Colonic mucosa (tissue), 4 donors: ENCODE measurements at places on chromosomes 13 and 19. TPM values are rescaled to one million over a fixed set of nuclear protein-coding genes. Genes with fewer than 3 reads are reported as not detected.

KLK8 gene
- not detected for total RNA-seq

GGACT gene
- 6.7 TPM for total RNA-seq

PRR19 gene
- total RNA-seq: 0.32 TPM

ITGBL1 gene
- 0.72 TPM for total RNA-seq

GAS6 gene
- 121 TPM for total RNA-seq

PSG11 gene
- total RNA-seq: not detected

PALM gene
- 13.5 TPM for total RNA-seq

YIF1B gene
- total RNA-seq: 28.8 TPM

- H3K4me1 ChIP-seq: peaks cover 9% of the 10 kb centered on the region
- H3K27me3 ChIP-seq: no peaks in the 10 kb centered on the region
- H3K27ac ChIP-seq: no peak overlapping the region
- DNase-seq: no peak
- H3K36me3 ChIP-seq: peaks cover 4% of the 10 kb centered on the region
Observed at GRCh38 chr19:17314007-17314593, 4.7 kb downstream of the DDA1 start.

GRCh38 chr19:34041925-34042521, 130.3 kb upstream of the LSM14A start:
- H3K27me3 ChIP-seq: no peaks in the 10 kb centered on the region
- no peaks in the 10 kb centered on the region for H3K36me3 ChIP-seq
- H3K27ac ChIP-seq: no peak overlapping the region
- DNase-seq: peak; percentile 74
- no peaks in the 10 kb centered on the region for H3K4me1 ChIP-seq

DNA sequence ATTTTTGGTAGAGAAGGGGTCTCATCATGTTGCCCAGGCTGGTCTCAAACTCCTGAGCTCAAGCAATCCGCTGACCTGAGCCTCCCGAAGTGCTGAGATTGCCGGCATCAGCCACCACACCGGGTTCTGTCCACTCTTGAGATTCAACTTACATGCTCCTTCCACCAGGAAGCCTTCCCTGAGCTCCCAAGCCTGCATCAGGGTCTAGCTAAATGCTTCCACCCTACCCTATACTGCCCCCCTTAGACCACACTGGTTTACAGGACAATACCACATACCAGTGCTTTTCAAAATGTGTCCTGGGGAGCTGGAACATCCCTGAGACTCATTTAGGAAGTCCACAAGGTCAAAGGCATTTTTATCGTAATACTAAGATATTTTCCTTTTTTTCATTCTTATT, 15.1 kb upstream of the CACNG8 start:
- no peaks in the 10 kb centered on the region for H3K4me1 ChIP-seq
- no peaks in the 10 kb centered on the region for H3K36me3 ChIP-seq
- no peak for DNase-seq
- no peak overlapping the region for H3K27ac ChIP-seq
- peaks cover 5% of the 10 kb centered on the region for H3K27me3 ChIP-seq

DNA sequence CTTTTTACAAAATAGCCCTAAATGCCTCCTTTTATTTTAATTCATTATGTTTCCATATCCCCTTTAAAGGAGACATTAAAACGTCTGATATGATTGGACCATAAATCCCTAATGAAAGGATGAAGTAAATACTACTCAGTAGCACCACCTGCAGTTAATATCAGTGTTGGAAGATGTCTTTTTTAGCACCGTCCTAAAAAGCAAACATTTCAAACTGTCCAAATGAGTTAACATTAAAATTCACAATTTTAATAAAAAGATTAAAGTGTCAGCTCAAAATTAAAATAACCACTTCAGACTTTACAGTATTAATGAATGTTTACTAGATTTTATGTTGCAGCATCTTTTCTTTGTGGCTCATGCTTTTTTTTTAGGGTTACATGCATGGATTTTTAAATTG, 12.3 kb downstream of the ZNF507 start:
- no peaks in the 10 kb centered on the region for H3K36me3 ChIP-seq
- DNase-seq: no peak
- no peak overlapping the region for H3K4me3 ChIP-seq
- H3K4me1 ChIP-seq: no peaks in the 10 kb centered on the region

DNA sequence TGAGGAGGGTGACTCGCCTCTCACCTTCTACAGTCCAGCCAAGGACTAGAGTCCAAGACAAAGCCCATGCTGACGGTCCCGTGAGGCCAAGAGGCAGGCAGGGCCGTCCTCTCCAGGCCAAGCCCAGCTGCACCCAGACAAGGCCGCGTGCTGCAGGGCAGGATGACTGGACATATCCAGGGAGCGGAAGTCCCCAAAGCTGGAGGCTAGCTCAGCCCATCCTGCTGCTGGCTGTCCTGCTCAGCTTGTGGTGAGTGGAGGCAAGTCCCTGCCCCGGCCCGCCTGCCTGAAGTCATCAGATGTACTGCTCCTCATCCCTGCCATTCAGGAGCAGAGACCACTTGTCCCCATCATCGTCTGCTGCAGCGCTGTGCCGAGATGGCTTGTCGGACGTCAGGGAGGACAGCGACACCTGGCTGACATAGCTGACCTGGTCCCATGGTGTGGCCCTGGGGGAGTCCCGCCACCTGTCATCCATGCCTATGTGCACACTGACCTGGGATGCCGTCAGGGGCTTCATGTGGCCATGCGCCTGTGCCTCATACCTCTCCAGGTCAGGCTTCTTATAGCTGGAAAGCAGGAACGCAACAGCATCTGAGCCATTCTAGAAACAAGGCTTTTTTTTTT, 72.8 kb downstream of the CCDC70 start:
- H3K27ac ChIP-seq: no peak overlapping the region
- H3K27me3 ChIP-seq: no peaks in the 10 kb centered on the region
- H3K4me1 ChIP-seq: no peaks in the 10 kb centered on the region
- DNase-seq: no peak
- no peaks in the 10 kb centered on the region for H3K36me3 ChIP-seq

DNA sequence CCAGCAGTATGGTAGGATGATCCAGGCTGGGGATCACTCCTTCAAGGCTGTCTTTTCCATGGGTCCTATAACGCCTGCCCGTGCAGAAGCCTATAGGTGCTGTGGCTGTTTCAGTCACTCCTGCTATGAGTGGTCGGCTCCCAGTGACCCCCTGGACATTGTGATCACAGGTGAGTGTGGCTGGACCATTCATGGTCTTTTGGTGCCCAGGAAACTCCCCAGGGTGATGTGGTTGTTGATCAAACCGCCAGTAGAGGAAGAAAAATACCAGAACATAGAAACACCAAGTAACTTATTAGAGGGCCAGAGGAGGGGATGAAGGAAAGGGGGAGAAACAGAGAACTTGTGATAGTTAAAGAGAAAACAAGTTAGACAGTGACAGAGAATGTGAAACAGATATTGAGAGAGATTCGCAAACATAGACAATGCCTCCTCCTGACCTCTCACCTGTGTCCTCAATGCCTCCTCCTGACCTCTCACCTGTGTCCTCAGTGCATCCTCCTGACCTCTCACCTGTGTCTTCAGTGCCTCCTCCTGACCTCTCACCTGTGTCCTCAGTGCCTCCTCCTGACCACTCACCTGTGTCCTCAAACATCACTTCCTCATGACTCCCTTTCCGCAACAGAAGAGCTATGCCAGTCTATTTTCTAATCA, 19.4 kb downstream of the LAIR2 start:
- no peak for DNase-seq
- H3K4me1 ChIP-seq: no peaks in the 10 kb centered on the region
- H3K4me3 ChIP-seq: no peak overlapping the region
- H3K27ac ChIP-seq: no peak overlapping the region
- H3K36me3 ChIP-seq: no peaks in the 10 kb centered on the region

GRCh38 chr13:94318418-94318817, 161.1 kb downstream of the DCT start:
- no peak overlapping the region for H3K27ac ChIP-seq
- H3K4me1 ChIP-seq: no peaks in the 10 kb centered on the region
- no peaks in the 10 kb centered on the region for H3K27me3 ChIP-seq
- no peak for DNase-seq
- H3K36me3 ChIP-seq: no peaks in the 10 kb centered on the region

- DNase-seq: no peak
- H3K4me1 ChIP-seq: no peaks in the 10 kb centered on the region
- no peaks in the 10 kb centered on the region for H3K36me3 ChIP-seq
- no peak overlapping the region for H3K4me3 ChIP-seq
- H3K27me3 ChIP-seq: no peaks in the 10 kb centered on the region
- H3K27ac ChIP-seq: no peak overlapping the region
Observed at GRCh38 chr13:108947551-108948030, 318.2 kb downstream of the MYO16 start.

DNA sequence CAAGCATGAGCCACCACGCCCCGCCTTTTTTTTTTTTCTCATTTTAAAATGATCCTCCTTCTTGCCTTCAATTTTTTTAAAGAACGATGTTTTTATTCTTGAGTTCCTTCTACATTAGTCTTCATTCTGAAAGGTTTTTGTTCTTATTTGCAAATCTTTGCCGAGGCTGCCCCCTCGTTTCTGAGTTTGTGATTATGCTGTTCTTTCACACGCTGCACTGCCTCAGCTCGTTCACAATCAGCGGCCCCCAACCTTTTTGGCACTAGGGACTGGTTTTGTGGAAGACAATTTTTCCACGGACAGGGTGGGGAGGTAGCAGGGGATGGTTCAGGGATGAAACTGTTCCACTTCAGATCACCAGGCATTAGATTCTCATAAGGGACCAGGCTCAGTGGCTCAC, 26.6 kb downstream of the ZNF787 start:
- no peak for DNase-seq
- no peak overlapping the region for H3K27ac ChIP-seq
- no peaks in the 10 kb centered on the region for H3K27me3 ChIP-seq
- H3K4me1 ChIP-seq: no peaks in the 10 kb centered on the region
- H3K36me3 ChIP-seq: no peaks in the 10 kb centered on the region
- no peak overlapping the region for H3K4me3 ChIP-seq

GRCh38 chr13:28318496-28318895, 176.4 kb downstream of the FLT1 start:
- no peak for DNase-seq
- H3K4me3 ChIP-seq: no peak overlapping the region
- H3K36me3 ChIP-seq: no peaks in the 10 kb centered on the region
- H3K27me3 ChIP-seq: no peaks in the 10 kb centered on the region
- no peak overlapping the region for H3K27ac ChIP-seq
- no peaks in the 10 kb centered on the region for H3K4me1 ChIP-seq

DNA sequence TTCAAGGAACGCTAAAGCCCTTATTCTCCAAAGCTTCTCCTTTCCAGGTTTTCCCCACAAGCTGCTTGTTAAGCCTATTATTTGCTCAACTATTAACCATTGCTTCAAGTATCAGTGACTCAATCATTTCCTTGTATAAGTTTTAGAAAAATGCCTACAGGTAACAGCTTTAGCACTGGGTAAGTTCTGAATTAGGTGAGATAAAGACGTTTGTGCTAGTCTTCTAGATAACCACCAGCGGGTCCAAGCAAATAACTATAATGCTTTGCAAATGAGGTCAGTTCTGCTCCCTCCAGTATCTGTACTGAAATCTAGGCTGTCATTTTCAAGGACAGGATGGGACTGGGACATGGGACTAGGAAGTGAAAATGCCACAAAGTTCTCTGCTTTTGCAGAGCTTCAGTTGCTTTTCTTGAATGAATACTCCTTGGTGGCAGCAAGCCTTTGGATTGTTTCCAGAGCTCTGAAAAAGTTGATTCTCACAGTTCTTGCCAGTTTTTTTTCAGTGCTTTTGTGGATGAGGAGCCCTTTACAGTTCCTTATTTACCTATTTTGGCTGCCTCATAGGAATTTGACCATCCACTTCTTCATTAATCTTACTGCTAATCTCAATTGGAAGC, 1487.7 kb downstream of the EFNB2 start:
- H3K36me3 ChIP-seq: no peaks in the 10 kb centered on the region
- no peak for DNase-seq
- no peak overlapping the region for H3K27ac ChIP-seq
- H3K27me3 ChIP-seq: no peaks in the 10 kb centered on the region
- H3K4me1 ChIP-seq: no peaks in the 10 kb centered on the region

GRCh38 chr13:39682310-39682709, 26.8 kb downstream of the COG6 start:
- no peak overlapping the region for H3K27ac ChIP-seq
- H3K36me3 ChIP-seq: peaks cover 5% of the 10 kb centered on the region
- no peaks in the 10 kb centered on the region for H3K27me3 ChIP-seq
- DNase-seq: no peak
- H3K4me1 ChIP-seq: no peaks in the 10 kb centered on the region

DNA sequence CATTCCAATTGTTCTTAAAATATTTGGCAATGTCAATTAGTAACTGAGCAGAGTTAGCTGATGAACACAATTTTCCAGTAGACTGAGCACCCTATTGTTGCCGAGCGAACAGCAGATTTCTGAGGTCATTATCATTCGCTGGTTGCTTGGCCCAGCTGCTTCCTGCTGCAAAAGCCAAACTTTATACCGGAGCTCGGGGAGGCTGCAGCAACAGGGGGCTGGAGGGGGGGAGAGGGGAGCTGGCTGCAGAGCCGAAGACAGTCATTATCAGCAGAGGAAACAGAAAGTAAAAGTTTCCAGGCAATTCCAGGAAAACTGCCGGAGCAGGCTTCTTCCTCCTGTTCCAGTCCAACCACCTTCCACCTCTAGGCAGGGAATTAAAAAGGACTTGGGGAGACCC, 77.9 kb downstream of the ZNF536 start:
- no peaks in the 10 kb centered on the region for H3K4me1 ChIP-seq
- H3K36me3 ChIP-seq: no peaks in the 10 kb centered on the region
- H3K27me3 ChIP-seq: no peaks in the 10 kb centered on the region
- no peak overlapping the region for H3K27ac ChIP-seq

GRCh38 chr13:107035778-107036177, 467.8 kb upstream of the ARGLU1 start:
- no peaks in the 10 kb centered on the region for H3K4me1 ChIP-seq
- H3K27me3 ChIP-seq: no peaks in the 10 kb centered on the region
- DNase-seq: no peak
- H3K4me3 ChIP-seq: no peak overlapping the region
- no peak overlapping the region for H3K27ac ChIP-seq

DNA sequence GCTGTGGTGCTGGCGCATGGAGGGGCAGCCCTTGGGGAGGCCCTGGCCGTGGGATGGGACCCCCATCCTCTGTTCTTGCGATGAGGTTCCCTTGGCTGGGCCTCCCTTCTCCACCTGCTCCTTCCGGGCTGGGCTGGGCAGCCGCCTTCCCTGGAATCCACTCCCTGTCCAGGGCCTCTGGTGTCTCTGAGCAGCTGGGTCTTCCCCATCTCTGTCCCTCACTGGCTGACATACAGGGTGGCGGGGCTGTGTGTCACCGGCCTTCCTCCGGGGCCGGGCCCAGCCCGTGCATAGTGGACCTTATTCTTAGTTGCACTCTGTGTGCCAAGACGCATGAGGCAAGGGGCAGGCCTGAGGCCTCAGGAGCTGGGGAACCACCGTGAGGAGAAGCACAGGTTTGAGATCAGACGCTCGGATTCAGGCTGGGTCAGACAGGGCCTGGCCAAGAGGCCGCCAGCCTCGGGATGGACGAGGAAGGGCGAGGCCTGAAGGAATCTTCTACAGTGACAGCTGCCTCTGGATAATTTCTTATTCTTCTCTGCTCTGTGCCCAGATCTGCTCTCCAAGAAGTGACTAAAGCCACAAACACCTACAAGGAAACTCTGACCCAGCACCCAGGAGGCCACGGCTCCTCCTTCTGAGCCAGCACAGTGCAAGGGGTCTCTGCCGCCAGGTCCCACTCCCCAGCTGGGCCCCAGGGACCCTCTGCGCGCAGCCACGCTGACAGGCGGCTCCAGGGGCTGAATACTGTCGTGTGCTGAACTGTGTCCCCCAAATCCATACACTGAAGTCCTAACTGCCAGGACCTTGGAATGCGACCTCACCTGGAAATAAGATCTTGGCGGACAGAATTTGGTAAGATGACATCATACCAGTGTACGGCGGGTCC, 11.0 kb downstream of the SGTA start:
- H3K36me3 ChIP-seq: no peaks in the 10 kb centered on the region
- peaks cover 6% of the 10 kb centered on the region for H3K4me1 ChIP-seq
- H3K4me3 ChIP-seq: no peak overlapping the region
- DNase-seq: no peak
- no peaks in the 10 kb centered on the region for H3K27me3 ChIP-seq
- no peak overlapping the region for H3K27ac ChIP-seq
